ENCODE measurements at places on chromosomes 2 and 18. TPM values are rescaled to one million over a fixed set of nuclear protein-coding genes. Genes with fewer than 3 reads are reported as not detected.

Gene DNAH7
- total RNA-seq = not detected

Gene CXCR4
- not detected for total RNA-seq

Gene GAREM1
- total RNA-seq = 2.0 TPM

DNA sequence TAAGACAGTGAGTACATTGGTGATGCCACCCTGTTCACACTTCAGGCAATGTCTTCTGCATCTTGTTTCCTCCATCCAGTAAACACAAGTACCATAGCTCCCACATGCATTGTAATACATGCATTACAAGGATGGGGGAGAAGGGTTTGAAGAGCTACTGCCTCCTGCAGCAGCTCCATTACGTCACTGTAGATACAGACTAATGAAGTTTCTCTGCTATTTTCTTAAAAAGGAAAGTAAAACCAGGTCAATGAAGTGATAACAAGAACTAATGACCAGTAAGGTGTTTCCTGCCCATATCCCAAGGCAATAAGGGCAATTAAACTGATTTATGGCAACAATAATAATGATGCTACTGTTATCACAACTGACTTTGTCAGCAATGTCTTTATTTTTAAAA lies 18.2 kb upstream of the BBS5 start:
- no peak for DNase-seq

Gene C1QL2
- not detected for total RNA-seq

DNA sequence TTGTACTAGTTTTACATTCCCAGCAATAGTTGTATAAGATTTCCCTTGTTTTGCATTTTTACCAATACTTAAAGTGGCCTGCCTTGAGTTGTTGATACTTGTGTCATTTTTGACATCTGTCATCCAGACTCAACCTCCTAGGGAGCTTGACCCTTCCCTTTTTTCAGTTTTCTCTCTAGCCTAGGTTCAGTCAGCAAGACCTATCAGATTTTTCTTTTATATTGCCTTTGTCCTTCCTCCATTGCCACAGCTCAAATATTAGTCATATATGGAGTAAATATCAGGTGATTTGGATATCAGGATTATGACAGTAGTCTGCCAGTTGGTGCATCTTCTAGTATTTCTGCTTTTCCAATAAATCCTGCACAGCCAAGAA lies 13.4 kb downstream of the CENPO start:
- no peak for DNase-seq

Gene HOXD4
- not detected for total RNA-seq

GRCh38 chr2:48530033-48530811 lies at the start of gene STON1:
TSS of gene STON1 (plus strand) at chr2:48530154. CDS start at chr2:48580634, 50,480 bp downstream.
- no peak for DNase-seq

Gene FTCDNL1
- total RNA-seq = 13.7 TPM

GRCh38 chr2:73984203-73984921 lies at the start of gene TET3:
TSS of gene TET3 (plus strand) at chr2:73984910. CDS start at chr2:73986404, 1,494 bp downstream.
- DNase-seq = no peak

Gene COL6A3
- 0.41 TPM for total RNA-seq

Gene CFAP65
- total RNA-seq = not detected

- no peak for DNase-seq
Observed at GRCh38 chr2:231207734-231208133, 9.3 kb downstream of the ARMC9 start.

GRCh38 chr2:121596221-121597080 lies 52.8 kb downstream of the CLASP1 start:
- peak; percentile 85 for DNase-seq

Gene REG3A
- total RNA-seq = not detected

- no peak for DNase-seq
Observed at GRCh38 chr2:233418761-233419546, 64.7 kb downstream of the DGKD start.

GRCh38 chr2:105425936-105426625 lies 27.2 kb upstream of the FHL2 start:
- no peak for DNase-seq

Measured in Caki2 (cell line).